ENCODE measurements at places on chromosomes 1 and 21. TPM values are rescaled to one million over a fixed set of nuclear protein-coding genes. Genes with fewer than 3 reads are reported as not detected.

DNA sequence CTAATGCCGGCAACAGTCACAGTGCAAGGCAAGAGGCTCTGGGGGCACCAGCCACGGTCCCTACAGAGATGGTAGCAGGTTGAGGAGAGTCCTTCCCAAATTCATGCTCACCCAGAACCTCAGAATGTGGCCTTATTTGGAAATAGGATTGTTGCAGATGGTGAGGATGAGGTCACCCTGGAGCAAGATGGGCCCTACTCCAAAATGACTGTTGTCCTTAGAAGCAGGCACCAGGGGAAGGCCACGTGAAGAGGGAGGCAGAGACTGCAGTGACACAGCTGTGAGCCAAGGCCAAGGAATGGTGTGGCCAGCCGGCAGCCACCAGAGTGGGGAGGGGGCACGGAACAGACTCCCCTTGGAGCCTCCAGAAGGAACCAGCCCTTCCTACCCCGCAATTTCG, 70.8 kb upstream of the CLDN14 start:
- H3K36me3 ChIP-seq: no peaks in the 10 kb centered on the region

S100B gene
- total RNA-seq: 0.53 TPM

DNA sequence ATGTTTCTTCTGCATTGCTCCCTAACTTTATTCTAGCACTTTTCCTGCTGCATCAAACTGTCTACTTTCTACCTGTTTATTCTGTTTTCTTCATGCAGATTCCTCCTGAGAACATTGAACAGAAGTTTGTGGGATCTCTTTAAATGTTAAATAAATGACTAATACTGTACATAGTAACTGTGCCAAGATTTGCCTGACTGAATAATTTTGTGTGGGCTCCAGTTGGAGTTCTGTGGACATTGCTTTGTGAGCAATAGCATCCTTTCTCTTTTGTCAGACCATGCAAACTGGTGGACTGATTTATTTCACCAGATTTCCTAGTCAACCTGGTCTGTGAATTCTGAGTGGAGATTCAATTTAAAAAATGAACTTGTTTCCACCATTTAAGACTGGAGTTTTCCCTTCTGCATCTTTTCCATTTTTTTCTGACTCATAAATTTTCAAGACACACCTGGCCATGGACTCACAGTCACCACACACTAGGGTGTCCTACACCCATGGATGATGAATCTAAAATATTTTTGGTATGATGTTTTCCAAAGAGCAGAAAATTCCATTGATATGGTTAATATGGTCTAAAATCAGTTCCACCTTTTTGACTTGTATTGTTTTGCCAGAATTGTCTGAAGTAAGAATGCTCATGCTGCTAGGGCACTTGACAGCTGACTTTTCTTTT, 140.7 kb upstream of the SPAG17 start:
- H3K36me3 ChIP-seq: no peaks in the 10 kb centered on the region
- no peak for DNase-seq
- H3K27me3 ChIP-seq: no peaks in the 10 kb centered on the region
- H3K4me3 ChIP-seq: no peak overlapping the region
- H3K27ac ChIP-seq: no peak overlapping the region

- no peaks in the 10 kb centered on the region for H3K4me1 ChIP-seq
- no peaks in the 10 kb centered on the region for H3K27me3 ChIP-seq
- no peak overlapping the region for H3K4me3 ChIP-seq
- H3K27ac ChIP-seq: no peak overlapping the region
- no peak for DNase-seq
Observed at GRCh38 chr1:207883660-207884250, 27.2 kb downstream of the CD34 start.

- H3K36me3 ChIP-seq: no peaks in the 10 kb centered on the region
- H3K4me3 ChIP-seq: no peak overlapping the region
- peak; percentile 36 for DNase-seq
- peaks cover 5% of the 10 kb centered on the region for H3K4me1 ChIP-seq
Observed at GRCh38 chr1:240608707-240609106, 3.2 kb downstream of the GREM2 start.

- no peaks in the 10 kb centered on the region for H3K27me3 ChIP-seq
- H3K27ac ChIP-seq: no peak overlapping the region
- H3K36me3 ChIP-seq: no peaks in the 10 kb centered on the region
- DNase-seq: no peak
- peak overlapping the region; percentile 28 for H3K4me3 ChIP-seq
Observed at GRCh38 chr1:32981003-32981901, 16.6 kb upstream of the RNF19B start.

GRCh38 chr1:62849031-62849430, 65.1 kb downstream of the ATG4C start:
- no peak overlapping the region for H3K27ac ChIP-seq
- H3K27me3 ChIP-seq: no peaks in the 10 kb centered on the region
- H3K4me1 ChIP-seq: no peaks in the 10 kb centered on the region
- H3K36me3 ChIP-seq: no peaks in the 10 kb centered on the region

OPTC gene
- total RNA-seq: 1.1 TPM

DNA sequence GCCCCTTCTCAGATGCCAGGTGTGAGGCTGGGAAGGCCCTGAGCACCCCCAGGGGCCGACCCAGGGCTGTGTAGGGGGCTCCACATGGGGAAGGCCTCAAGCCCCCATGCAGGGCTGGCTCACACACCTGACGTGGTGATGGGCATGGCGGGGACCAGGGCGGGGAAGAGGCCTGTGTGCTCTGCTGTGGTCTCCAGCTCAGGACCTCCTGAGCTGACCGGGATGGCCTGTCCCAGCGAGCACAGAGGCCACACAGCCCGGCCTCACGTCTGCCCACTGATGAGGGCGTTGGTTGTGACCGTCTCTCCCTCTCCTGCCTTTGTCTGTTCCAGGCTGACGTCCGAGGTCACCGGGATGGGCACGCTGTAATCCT, 40.2 kb upstream of the COL6A1 start:
- no peak overlapping the region for H3K4me3 ChIP-seq
- no peaks in the 10 kb centered on the region for H3K4me1 ChIP-seq
- DNase-seq: no peak

RGS1 gene
- total RNA-seq: not detected

GRCh38 chr1:173149887-173150286, 57.2 kb downstream of the TNFSF4 start:
- no peaks in the 10 kb centered on the region for H3K4me1 ChIP-seq
- no peak overlapping the region for H3K4me3 ChIP-seq
- no peak overlapping the region for H3K27ac ChIP-seq
- peaks cover 13% of the 10 kb centered on the region for H3K36me3 ChIP-seq
- H3K27me3 ChIP-seq: no peaks in the 10 kb centered on the region

DNA sequence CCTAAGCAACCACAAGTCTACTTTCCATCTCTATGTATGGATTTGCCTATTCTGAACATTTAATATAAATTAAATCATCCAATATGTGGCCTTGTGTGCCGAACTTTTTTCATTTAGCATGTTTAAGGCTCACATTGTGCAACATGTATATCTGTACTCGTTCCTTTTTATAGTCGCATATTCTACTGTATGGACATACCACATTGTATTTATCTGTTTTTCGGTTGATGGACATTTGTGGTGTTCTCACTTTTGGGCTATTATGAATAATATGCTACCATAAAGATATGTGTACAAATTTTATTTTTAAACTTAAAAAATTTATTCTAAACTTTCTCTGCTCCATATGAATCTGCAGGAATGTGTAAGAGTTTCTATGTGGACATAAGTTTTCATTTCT, 13.0 kb downstream of the ZYG11A start:
- no peaks in the 10 kb centered on the region for H3K27me3 ChIP-seq
- H3K27ac ChIP-seq: no peak overlapping the region
- DNase-seq: no peak
- H3K4me1 ChIP-seq: no peaks in the 10 kb centered on the region
- no peak overlapping the region for H3K4me3 ChIP-seq

GRCh38 chr21:33642896-33643657, 776 bp downstream of the ITSN1 start:
- H3K4me1 ChIP-seq: 0 out of 2 replicates have a peak, but pooled peaks cover 4% of the 10 kb centered on the region
- no peaks in the 10 kb centered on the region for H3K27me3 ChIP-seq
- no peak overlapping the region for H3K27ac ChIP-seq
- no peaks in the 10 kb centered on the region for H3K36me3 ChIP-seq

ATP5PB gene
- total RNA-seq: 271 TPM

TAS1R3 gene
- total RNA-seq: 0.28 TPM

GRCh38 chr1:193707271-193708021, 521.0 kb upstream of the B3GALT2 start:
- H3K36me3 ChIP-seq: no peaks in the 10 kb centered on the region
- H3K27ac ChIP-seq: no peak overlapping the region
- no peaks in the 10 kb centered on the region for H3K27me3 ChIP-seq
- no peaks in the 10 kb centered on the region for H3K4me1 ChIP-seq
- H3K4me3 ChIP-seq: no peak overlapping the region
- DNase-seq: no peak

GRCh38 chr1:146019231-146020057, 2.1 kb downstream of the HJV start:
- peaks cover 10% of the 10 kb centered on the region for H3K27me3 ChIP-seq
- H3K4me1 ChIP-seq: peaks cover 9% of the 10 kb centered on the region
- peak overlapping the region; percentile 54 for H3K4me3 ChIP-seq
- peak; percentile 78 for DNase-seq

DNA sequence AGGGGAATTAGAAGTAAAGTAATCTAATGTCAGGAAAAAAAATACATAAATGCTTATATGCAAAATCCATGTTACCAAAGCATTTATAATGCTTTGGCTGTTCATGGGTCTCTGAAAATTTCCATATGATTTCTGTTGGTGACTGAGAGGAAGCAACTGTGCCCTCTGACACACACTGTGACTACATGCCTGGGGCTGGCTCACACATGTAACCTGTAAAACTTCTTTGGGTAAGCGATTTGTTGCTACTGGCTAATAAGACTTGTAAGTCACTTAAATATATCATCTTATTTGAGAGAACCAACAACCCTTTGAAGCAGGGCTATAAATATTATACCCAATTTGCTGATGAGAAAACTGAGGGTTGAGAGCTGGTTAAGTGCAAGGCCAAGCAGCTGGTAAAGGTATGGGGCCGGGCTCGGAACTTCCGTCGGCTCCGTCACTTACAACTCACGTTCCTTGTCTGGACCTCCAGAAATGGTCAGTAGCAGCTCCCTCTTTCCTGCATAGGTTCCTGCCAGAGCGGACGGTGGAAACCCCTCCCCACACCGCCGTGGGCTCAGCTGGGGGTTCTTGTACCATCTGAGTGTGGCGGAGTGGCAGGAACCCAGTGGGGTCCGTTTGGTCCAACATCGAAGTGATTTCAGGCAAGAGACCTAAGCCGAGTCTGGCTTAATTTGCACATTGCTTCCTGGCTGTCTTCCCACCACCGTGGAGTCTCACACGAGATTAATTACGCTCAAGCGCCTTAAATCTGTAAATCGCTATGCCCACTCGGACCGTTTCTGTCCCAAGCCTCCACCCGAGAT, 714 bp downstream of the DFFA start:
- no peaks in the 10 kb centered on the region for H3K27me3 ChIP-seq
- peaks cover 38% of the 10 kb centered on the region for H3K36me3 ChIP-seq
- DNase-seq: no peak
- peaks cover 2% of the 10 kb centered on the region for H3K4me1 ChIP-seq

DNA sequence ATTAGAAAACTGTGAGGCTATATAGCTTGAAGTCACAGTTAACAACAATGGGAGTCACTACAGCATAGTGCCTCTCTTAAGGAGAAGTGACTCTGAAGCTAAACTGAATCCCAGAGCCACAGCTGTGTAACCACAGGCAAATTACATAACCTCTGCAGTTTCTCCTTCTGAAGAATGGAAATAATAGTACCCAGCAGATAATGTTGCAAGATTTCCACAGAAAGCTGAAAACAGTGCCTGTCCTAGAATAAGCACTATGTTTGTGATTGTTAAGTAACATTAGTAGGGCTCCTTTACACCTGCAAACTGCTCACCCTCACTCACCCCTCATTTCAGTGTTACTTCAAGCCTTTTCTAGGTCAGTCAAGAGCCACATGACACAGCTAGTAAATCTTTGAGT, 886.7 kb downstream of the PLA2G4A start:
- H3K4me3 ChIP-seq: no peak overlapping the region
- no peak for DNase-seq
- no peaks in the 10 kb centered on the region for H3K36me3 ChIP-seq
- H3K27me3 ChIP-seq: no peaks in the 10 kb centered on the region
- no peak overlapping the region for H3K27ac ChIP-seq
- H3K4me1 ChIP-seq: no peaks in the 10 kb centered on the region

DNA sequence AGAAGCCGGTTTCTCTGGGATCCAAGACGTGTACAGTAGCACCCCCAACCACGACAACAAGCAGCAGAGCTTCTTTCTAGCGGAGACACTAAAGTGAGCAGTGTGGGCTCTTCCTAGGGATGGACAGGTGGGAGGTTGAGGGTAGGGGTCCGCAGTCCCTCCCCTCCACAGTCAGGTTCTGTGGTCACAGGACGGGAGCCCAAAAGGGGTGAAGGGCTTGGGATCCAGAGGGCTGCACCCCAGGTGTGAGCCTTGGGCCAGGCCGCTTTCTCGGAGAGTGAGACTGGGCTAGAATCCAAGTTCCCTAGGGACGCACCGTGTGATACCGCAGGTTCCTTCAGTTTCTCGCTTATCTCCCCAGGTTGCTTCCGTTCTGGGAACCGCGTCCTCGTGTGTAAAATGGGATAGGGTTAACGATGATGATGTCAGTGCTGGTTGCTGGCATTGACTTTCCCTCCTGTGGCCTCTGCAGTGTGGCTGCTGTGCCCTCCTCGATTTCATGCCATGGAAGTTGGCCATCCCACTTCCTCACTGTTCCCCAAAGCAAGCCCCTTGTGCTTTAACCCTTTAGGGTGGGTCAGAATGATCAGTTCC, 17.3 kb upstream of the SELENON start:
- DNase-seq: no peak
- H3K27ac ChIP-seq: no peak overlapping the region
- peaks cover 11% of the 10 kb centered on the region for H3K4me1 ChIP-seq
- H3K4me3 ChIP-seq: no peak overlapping the region

- no peak overlapping the region for H3K4me3 ChIP-seq
- DNase-seq: no peak
- H3K27ac ChIP-seq: no peak overlapping the region
- H3K4me1 ChIP-seq: no peaks in the 10 kb centered on the region
Observed at GRCh38 chr1:209023790-209024189, 559.7 kb upstream of the CAMK1G start.

DNA sequence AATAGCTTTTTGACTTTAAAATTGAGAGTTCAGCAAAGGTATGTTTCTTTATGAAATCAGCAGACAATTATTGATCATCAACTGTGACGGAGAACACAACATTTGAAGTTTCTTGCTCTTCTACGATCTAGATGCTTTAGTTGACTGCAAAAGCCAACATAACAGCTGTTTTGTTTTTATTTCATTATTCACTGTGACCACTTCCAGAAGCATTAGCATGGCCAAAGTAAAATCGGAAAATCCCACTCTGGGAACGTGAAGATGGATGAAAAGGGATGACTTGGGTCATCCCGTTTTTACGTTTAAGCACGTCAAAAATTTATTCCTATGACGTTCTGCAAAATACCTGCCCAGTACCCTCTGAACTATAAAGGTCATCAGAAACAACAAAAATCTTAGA, 833.0 kb upstream of the ADAMTS5 start:
- no peaks in the 10 kb centered on the region for H3K27me3 ChIP-seq
- no peak for DNase-seq
- H3K4me3 ChIP-seq: no peak overlapping the region

- H3K27me3 ChIP-seq: no peaks in the 10 kb centered on the region
- H3K27ac ChIP-seq: no peak overlapping the region
- no peak overlapping the region for H3K4me3 ChIP-seq
- peaks cover 29% of the 10 kb centered on the region for H3K36me3 ChIP-seq
Observed at GRCh38 chr1:242412921-242413320, 111.6 kb downstream of the PLD5 start.
